ENCODE measurements at places on chromosomes 2 and 18.

GRCh38 chr2:148201075-148202004 is 180.4 kb downstream of the MBD5 start:
- peak; percentile 11 for DNase-seq

- peak; percentile 28 for DNase-seq
Observed at GRCh38 chr2:69559442-69560146, 83.9 kb downstream of the AAK1 start.

DNA sequence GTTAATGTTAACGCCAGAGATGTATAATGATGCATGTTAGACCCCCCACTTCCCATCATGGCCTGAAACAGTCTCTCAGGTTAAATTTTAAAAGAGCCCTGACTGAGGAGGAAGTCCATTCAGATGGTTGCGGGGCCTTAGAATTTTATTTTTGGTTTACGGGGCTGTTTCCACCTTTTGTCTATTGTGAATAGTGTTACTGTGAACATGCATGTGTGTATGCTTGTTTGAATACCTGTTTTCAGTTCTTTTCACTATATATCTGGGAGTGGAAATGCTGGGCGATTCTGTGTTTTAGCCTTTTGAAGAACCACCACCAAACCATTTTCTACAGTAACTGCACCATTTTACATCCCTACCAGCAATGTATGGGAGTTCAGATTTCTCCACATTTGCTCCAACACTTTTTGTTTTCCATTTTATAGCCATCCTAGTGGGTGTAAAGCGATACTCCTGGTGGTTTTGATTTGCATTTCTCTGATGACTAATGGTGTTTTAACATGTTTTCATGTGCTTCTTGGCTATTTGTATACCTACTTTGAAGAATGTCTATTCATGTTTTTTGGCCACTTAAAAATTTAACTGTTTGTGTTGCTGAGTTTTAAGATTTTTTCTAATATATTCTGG is 133.0 kb downstream of the MYO3B start:
- DNase-seq: no peak

GRCh38 chr2:71697106-71698004 is 244.0 kb downstream of the DYSF start:
- no peak for DNase-seq

- no peak for DNase-seq
Observed at GRCh38 chr2:188477564-188478103, 186.0 kb downstream of the GULP1 start.

GRCh38 chr18:58902961-58903360 is 38.3 kb downstream of the ZNF532 start:
- no peak for DNase-seq

DNA sequence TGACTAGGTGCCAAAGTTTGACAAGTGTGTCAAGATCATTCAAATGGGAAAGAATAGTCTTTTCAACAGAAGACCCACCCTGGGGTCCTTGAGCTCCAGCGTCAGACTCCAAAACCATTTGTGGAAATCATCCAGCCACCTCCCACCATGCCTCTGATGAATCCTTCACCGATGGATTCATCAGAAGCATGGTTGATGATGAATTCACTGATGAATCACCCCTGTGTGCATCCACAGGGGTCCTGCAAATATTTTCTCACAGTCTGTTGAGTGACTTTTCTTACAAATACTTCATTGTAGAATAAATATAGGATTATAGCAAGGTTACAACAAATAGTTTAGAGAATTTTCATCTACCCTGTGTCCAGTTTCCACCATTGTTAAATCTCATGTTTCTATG is 4.3 kb downstream of the UGT1A9 start:
- no peak for DNase-seq

DNA sequence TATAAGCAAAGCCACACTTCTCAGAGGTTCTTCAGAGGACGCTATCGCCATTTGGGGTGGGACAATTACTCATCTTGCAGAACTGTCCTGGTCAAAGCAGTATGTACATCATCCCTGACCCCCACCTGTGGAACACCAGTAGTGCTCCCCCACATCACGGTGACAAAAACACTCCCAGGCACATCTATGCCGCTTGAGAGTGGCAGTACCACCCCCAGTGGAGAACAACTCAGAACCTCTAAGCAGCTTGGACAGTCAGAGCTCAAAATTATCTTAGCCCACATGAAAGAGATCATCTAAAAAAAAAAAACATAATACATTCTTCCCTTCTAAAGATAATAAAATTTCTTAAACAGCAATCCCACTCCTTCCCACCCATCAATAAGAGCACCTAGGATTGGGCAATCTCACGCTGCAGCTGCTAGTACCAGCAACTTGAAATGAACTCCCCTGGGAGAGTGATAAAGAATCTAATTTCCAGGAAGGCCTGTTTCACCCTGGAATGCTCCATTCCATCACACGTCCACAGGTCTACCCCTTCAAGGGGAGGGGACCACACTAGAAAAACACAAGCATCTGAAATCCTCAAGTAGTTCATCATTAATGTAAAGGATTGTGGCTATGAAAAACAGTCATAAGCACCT is 31.7 kb downstream of the LRP2 start:
- no peak for DNase-seq

DNA sequence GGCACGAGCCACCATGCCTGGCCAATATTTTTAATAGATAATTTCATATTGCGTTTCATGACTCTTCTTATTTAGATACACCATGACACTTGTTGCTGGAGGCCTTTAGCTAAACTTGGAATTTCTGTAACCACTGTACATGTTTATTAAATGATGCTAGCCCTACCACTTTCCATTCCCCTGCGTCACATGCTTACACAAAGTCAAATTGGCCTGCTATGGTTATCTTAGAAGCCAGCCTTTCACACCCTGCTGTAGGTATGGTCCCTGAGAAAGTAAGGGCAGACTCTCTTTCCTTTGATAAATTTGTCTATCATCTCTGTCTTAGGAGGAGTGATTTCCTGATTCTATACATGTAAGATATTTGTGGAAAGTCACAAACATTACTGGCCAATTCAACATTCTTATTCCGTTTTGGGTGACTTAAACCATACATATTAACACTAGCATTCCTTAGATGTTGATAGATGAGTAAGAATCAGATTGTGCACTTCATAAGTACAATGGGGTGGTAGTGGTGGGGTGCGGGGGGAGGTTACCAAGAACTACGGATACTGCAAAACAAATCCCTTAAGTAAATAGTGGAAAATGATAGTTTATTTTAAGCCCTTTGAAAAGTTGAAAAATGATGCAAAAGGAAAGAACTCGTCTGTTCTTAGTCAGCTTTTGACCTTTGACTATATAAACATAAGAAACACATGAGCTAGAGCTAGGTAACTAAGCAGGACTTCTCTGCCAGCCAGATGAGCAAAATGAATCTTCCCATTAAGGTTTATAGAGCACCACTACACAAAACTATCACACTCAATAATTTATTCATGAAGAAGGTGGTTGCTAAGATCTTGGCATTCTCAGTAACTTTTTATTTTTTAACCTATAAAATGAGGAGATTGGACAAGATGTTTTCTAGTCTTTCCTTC is 7.9 kb upstream of the NDUFV2 start:
- peak; percentile 80 for DNase-seq

All from T-helper 2 cell treated with Interferon-gamma antibody and Interleukin-4, amounts not matched to agents 5 μg/mL and 100 μg/mL, for 36 hours (primary cell).